SK-N-MC (cell line): ENCODE measurements at places on chromosomes 11 and 22.

DNA sequence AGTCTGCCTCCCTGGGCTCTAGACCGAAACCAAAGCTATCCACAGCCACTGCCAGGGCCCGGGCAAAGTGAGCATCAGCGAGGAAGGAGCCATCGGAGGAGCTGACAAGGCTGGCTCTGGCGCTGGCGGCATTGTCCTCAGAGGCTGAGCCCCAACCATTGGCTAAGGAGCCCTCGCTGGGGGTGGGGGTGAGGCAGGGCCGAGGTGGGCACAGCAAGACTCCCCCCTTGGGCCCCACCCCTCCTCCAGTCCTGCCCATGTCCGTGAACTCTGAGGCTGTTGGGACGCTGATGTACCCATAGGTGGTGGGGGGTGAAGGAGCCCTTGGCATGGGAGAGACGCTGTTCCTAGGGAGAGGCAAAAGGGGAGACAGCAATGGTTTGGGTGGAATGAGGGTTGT lies 11.2 kb downstream of the ROBO4 start:
- DNase-seq, result no peak

DNA sequence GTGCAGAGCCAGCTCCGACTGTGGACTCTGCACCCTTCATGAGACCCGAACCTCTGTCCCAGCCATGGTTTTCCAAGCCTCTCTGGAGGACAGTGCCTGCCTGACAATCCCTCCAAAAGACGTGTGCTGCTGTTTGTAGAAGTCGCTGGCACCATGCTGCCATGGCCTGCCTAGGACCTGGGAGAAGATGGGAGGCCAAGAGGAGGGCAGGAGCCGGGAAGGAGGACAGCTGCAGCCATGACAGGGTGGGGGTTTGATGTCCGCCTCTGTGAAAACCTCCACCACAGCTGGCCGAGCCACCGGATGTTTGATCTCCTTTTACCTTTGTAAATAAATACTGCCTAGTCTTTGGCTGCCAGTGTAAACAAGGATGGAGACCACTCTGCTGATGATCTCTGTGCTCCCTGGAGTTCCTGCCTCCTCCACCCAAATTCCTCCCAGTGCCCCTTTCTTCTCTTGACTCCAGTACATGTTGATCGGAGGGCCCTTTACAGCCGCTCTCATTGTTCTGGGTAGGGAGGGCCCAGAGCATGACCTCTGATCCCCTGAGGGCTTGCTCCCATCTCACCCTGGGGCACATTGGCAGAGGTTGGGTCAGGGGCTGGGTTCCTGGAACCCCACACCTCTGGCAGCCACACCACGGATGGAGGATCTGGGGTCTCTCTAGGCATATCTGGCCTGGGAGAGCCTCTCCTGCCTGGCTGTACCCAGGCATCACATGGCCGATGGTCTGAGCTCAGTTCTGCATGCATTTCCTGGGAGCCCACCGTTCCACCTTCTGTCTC lies 66.9 kb downstream of the BCR start:
- DNase-seq, result no peak

DNA sequence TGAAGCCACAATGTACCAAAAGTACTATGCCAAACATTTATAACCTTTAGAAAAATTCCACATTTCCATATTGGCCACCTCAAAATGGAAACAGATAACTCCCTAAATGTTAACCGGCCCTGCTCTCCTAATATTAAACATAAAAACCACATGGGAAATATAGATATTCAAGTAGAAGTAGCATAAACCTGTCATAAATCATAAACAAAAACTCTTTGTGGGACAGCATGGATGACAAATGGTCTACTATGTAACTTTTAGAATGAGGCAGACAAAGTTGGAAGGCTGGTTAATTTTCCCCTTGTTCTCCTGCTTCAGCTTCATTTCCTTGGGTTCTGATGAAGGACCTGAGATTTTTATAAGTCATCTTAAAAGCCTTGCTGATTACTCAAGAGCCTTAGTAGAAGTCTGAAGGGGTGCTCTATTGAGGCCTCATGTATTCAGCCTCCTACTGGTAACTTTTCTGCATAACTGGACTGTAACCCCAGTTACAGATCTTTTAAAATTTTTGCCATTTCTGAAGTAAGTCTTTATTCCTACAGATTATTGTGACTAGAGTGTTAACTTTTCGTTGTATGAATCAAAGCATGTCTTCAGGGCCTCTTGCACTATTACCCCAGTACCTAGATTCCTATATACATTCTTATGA lies 116.4 kb downstream of the STIM1 start:
- DNase-seq, result no peak

GRCh38 chr11:92390783-92391182 lies 166.2 kb downstream of the FAT3 start:
- peak; percentile 30 for DNase-seq

- DNase-seq, result no peak
These were observed 9.0 kb upstream of the MTMR3 start for GRCh38 chr22:29873943-29874342.

GRCh38 chr11:75238595-75239440 lies 1.8 kb upstream of the TPBGL start:
- DNase-seq, result no peak

- DNase-seq, result no peak
These were observed 520.0 kb upstream of the LUZP2 start for GRCh38 chr11:23976841-23977271.

GRCh38 chr22:20060700-20061480 lies 19.2 kb upstream of the DGCR8 start:
- no peak for DNase-seq

GRCh38 chr11:4161305-4161704 lies 66.7 kb downstream of the RRM1 start:
- DNase-seq, result no peak

DNA sequence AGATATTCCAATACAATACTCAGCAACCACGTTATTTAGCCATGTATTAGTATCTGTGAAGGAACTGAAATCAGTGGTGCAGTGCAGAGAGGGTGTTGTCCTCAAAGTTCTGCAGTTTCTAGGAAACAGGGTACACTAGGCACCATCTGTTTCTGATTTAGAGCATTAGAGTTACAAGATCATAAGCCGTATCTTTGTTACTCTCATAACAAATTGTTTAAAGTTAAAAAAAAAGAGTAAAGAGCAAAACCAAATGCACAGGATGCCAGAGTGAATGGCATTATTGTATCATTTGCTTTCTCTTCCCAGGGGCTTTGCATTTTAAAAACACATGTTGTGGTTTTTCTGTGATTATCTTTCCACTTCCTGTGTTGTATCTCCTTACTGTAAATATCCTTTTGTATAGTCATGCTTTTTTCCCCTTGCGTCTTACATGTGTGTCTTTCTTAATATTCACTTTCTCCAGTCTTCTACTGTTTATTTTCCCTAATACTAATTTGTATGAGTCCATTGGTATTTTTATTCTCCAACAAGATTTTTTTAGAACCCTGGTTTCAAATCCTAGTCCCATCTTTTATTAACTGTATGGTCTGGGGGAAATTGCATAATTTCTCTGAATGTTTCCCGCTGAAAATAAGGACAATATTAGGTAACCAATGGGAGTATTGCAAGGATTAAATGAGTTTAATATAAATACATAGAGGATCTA lies 15.2 kb upstream of the NUP160 start:
- peak; percentile 97 for DNase-seq

GRCh38 chr11:116111546-116111945 lies 607.3 kb upstream of the CADM1 start:
- no peak for DNase-seq

DNA sequence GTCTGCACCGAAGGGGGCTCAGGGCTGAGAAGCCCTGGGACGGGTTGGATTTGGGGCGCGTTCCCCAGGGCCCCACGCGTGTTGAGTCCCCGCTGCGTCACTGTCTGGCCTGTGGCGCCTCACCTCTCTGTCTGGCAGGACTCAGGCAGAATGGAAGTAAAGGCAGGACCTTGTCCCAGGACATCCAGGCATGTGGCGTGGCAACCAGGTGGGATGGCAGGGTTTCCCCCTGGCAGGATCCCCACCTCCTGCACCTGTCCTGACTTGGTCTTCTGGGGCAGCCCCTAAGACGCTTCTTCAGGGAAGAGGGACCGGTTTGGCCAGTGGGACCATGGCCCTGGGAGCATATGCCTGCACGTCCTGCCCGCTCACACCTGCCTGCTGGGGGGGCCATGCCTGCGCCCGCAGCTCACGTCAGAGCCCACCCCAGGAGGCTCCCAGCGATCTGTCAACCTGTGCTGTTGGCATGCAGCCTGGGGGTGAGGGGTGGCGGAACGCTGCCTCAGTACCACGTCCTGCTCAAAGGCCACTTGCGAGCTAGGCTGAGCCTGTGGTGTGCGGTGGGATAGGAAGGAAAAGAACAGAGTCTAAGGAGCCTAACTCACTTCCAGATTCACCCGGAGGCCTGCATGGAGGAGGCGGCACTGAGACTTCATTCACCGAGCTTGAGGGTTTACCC lies 72.7 kb downstream of the KCNQ1 start:
- no peak for DNase-seq

- DNase-seq, result no peak
These were observed 9.4 kb downstream of the LHFPL7 start for GRCh38 chr22:24937114-24937513.
